ENCODE measurements at places on chromosomes 1 and 21. TPM values are rescaled to one million over a fixed set of nuclear protein-coding genes. Genes with fewer than 3 reads are reported as not detected.

Gene SV2A
- 6.1 TPM for polyA plus RNA-seq

Gene RIPK4
- polyA plus RNA-seq = 7.4 TPM

Gene CFHR1
- polyA plus RNA-seq = 5.3 TPM

Gene SPRR2A
- not detected for polyA plus RNA-seq

Gene HENMT1
- 11.6 TPM for polyA plus RNA-seq

Gene TSPEAR
- polyA plus RNA-seq = 2.0 TPM

GRCh38 chr1:208118841-208119606, 125.2 kb downstream of the PLXNA2 start:
- DNase-seq = no peak

DNA sequence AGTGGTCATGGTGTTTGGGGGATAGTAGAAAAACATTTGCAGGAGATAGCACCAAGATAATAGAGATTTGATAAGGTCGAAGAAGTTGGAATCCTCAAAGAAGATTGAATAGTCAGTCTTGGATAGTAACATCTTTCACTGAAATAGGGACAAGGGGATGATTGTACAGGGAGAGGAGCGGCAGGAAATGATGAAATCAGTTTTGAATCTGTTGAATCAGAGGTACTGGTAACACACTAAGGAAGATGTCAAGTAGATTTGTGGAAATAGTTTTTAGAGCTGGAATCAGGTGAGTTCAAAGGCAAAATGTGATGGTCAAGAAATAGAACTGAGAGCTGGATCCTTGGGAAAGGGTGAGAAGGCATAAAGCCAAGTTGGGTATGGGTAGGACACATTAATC, 26.5 kb downstream of the CAP1 start:
- DNase-seq = no peak

DNA sequence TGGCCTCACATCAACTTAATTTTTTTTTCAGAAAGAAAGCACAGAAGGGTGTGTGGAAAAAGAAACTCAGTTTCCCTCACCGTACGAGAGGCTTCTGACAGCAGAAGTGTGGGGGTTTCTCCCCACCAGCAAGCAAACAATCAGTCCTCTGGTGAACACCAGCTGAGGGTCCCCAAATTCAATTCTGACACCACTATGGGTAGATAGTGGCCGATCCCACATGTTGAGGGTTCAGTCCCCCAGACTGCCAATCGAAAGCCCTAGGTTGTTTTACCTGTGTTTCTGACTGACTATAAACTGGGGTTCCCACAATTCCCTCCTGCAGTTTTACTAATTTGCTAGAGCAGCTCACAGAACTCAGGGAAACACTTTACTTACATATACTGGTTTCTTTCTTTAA, 2.1 kb downstream of the IFI6 start:
- DNase-seq = no peak

DNA sequence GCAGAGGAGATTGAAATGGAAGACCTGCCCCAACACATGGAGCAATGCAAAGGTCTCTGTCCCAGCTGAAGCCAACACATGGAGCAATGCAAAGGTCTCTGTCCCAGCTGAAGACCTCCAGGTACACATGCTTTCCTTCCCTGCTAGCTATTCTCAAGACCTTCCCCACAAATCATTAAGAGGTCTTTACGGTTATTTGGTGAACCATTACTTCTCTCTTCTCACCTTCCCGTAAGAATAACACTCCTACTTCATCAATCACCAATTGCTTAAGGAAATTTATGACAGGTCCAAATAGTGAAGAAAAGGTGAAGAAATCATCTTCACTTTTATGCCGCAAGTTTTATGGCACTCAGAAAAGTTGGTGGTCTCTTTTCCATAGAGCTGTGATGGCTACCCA, 138.8 kb downstream of the NTPCR start:
- no peak for DNase-seq

DNA sequence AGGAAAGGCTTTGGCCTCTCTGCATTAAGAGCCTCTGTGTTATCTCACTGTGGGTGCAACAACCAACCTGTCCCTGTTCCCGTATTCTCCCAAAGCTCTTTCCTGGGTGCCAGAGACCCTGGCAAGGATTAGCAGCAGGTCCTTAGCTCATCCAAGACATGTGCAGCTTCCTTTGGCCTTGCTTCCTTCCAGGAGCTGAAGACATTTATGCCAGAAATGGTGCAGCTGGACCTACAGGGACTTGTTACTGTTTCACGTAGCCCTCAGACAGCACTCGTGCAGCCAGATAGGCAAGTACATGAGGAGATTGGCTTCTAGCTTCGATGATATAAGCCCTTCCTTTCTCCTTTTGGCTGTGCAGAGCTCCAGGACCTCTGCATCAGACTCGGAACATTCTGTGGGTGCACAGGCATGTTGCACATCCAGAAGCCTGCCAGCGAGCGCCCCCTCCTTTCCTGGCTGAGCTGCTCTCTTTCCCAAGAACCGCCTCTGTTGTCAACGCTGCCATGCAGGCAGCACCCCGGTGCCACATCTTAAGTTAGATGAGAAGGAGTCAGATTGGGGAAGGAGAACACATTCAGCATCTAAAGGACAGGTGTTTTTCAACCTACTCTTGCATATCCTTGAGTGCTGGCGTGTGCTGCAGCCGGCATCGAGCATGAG, 284.5 kb upstream of the PLXNA2 start:
- DNase-seq = no peak

DNA sequence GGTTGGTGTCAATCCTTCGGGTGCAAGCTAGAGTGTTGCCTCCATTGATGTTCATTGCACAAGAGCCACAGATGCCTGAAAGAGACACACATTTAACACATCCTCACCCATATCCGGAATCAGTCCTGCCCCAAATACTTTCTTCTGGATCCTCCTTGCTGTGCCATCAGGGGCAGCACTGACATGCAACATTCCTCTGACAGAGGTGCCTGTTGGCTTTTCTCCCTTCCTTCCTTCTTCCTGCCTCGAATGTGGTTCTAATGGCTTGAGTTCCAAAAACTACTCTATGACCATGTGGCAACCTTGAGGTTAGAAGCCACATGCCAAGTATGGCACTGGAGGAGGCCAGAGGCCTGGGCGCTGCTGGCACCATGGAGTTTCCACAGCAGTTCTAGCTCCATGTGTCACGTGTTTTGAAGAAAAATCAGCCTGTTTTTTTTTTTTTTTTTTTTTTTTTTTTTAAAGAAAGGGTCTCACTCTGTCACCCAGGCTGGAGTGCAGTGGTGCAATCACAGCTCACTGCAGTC, 17.0 kb upstream of the ATP13A2 start:
- DNase-seq = no peak

- DNase-seq = no peak
Observed at GRCh38 chr1:76871355-76871974, 4.2 kb downstream of the ST6GALNAC5 start.

- DNase-seq = peak; percentile 46
Observed at GRCh38 chr1:165717918-165718515, 19.7 kb upstream of the ALDH9A1 start.

DNA sequence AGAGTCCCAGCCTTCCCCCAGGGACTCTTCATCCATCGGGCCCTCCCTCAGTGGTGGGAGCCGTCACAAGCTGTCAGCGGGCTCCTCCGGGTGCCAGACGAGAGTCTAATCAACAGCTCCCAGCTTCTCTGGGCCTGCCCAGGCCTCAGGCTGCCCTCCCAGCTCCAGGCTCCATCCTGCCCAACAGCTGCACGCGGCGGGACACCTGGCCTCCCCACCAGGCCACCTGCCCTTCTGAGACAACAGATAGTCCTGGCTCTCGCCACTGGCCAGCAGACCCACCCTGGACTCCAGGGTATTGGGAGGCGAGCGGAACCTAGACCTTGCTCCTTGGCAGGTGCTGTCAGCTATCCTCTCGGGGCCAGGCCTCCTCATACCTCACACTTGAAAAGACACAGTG, 3.1 kb downstream of the WNT4 start:
- DNase-seq = no peak

DNA sequence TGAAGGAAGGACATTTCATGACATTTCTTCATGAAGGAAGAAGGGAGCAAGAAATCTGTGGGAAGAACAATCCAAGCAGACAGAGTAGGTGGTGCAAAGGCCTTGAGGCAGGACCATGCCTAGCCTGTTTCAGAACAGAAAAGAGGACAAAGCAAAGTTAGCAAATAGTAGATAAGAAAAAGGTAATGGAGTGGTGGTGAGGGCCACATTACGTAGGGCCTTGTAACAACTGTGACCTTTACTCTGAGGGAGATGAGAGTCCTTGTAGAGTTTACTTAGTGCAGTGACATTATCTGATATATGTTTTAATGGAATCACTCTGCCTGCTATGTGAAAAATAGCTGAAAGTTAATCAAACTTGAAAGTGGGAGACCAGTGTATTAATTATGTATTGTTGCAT, 6.4 kb upstream of the TSNAX start:
- DNase-seq = no peak

DNA sequence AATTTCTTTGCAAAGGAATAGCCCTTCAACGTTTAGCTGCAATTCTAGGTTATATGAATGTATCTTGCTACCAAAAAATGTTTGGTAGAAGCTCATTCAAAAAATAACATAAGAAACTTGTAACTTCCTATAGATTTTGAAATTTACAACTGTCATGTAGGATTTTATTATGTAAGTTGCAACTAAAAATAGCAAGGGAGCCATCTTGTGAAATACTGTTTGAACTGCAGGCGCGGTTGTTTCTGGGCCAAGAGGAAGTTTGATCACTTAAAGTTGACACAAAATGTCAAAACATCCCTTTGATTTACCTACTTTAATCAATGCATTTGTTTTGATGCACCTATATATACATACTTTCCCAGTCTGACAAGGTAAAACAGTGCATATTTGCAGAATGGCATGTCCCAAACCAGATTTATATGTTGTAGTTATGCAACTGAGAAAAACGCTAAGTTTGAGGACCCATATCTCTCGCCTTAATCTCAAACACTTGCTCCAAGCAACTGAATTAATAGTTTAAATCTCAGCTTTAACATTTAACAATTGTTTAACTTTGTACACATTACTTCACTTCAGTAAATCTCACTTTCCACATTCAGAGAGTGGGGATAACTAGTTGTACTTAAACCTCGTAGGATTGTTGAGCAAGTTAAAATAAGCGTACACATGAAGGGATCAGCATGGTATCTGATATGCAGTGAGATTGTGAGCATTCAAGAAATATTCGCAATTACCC, 63.9 kb downstream of the KCNK2 start:
- peak; percentile 24 for DNase-seq

DNA sequence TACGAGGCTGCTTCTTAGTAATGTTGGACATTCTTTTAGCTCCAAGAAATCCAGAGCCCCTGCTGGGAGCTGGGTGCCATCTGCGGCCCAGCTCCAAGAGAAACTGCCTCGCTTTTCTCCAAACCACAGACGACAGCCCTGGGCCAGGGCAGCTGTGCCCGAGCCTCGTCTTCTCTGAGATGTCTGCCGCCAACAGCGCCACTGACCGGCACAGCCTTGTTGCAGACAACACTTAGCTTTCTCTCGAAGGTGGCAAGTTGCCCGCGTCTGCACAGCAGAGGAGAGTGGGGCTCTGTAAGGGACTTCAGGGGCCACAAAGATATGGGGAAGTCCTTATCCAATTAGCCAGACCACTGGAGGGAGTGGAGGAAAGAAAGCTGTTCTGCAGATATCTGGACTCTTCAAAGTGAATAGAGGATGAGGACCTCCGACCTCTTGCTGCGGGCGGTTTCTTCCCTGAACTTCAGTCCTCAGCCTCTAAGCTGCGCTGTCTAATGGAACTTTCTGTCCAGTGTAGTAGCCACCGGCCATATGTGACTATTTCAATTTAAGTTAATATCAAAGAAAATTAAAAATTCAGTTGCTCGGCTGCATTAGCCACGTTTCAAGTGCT, 63.9 kb upstream of the DISP3 start:
- DNase-seq = no peak

- no peak for DNase-seq
Observed at GRCh38 chr1:151043163-151043562, 4.4 kb upstream of the C1orf56 start.

- peak; percentile 9 for DNase-seq
Observed at GRCh38 chr1:99327357-99327756, 63.1 kb downstream of the PLPPR4 start.

- DNase-seq = no peak
Observed at GRCh38 chr1:113401067-113401466, 10.8 kb downstream of the MAGI3 start.
